A549 treated with CpdA at 1 μM for 4 hours (cell line): ENCODE measurements at places on chromosomes 13 and 19. TPM values are rescaled to one million over a fixed set of nuclear protein-coding genes. Genes with fewer than 3 reads are reported as not detected.

Gene CD33
- 0.08 TPM in 1 of 5 replicates, not detected in the others for total RNA-seq

Gene MISP
- 75.0 to 98.0 TPM (median 94.7 TPM) in 5 replicates for total RNA-seq

Gene SERPINE3
- total RNA-seq = 0.05 TPM in 1 of 5 replicates, not detected in the others

Gene ZNF99
- total RNA-seq = not detected in 5 replicates

Gene CD177
- 0.08 to 0.26 TPM (median 0.11 TPM) in 4 of 5 replicates, not detected in the other for total RNA-seq

Gene GAPDHS
- not detected in 5 replicates for total RNA-seq

Gene GFY
- total RNA-seq = 0.22 to 0.31 TPM (median 0.26 TPM) in 4 of 5 replicates, not detected in the other

Gene ZNF460
- 0.84 to 1.1 TPM (median 0.89 TPM) in 5 replicates for total RNA-seq

Gene ZNF554
- 0.86 to 1.5 TPM (median 0.93 TPM) in 5 replicates for total RNA-seq

Gene PSG1
- total RNA-seq = 0.20 to 0.39 TPM (median 0.24 TPM) in 5 replicates

Gene MEIOSIN
- 0.05 to 0.16 TPM (median 0.06 TPM) in 4 of 5 replicates, not detected in the other for total RNA-seq

Gene PDE4C
- 0.08 to 0.22 TPM (median 0.16 TPM) in 4 of 5 replicates, not detected in the other for total RNA-seq

Gene IGFL3
- total RNA-seq = 0.17 to 0.38 TPM (median 0.24 TPM) in 3 of 5 replicates, not detected in the others

Gene ZNF541
- total RNA-seq = not detected in 5 replicates

Gene KHSRP
- total RNA-seq = 202 to 221 TPM (median 211 TPM) in 5 replicates

Gene CEACAM4
- total RNA-seq = not detected in 5 replicates

Gene SLC10A2
- total RNA-seq = not detected in 5 replicates

Gene SMIM44
- total RNA-seq = not detected in 5 replicates

Gene FARP1
- 8.4 to 10.4 TPM (median 8.7 TPM) in 5 replicates for total RNA-seq

Gene BSPH1
- total RNA-seq = not detected in 5 replicates

Gene SOHLH2
- total RNA-seq = not detected in 5 replicates

Gene HPN
- 0.03 to 0.17 TPM in 2 of 5 replicates, not detected in the others for total RNA-seq

Gene GNG14
- not detected in 5 replicates for total RNA-seq

Gene RAB3A
- 0.63 to 1.1 TPM (median 0.78 TPM) in 5 replicates for total RNA-seq

Gene TBXA2R
- total RNA-seq = 0.54 to 0.91 TPM (median 0.74 TPM) in 5 replicates

Gene WDR88
- not detected in 5 replicates for total RNA-seq

Gene IQCN
- total RNA-seq = 0.31 to 0.59 TPM (median 0.39 TPM) in 5 replicates

Gene ONECUT3
- 0.01 TPM in 2 of 5 replicates, not detected in the others for total RNA-seq

Gene CYP4F2
- 0.07 to 0.49 TPM (median 0.21 TPM) in 4 of 5 replicates, not detected in the other for total RNA-seq

Gene S1PR5
- 1.7 to 2.6 TPM (median 2.3 TPM) in 5 replicates for total RNA-seq

Gene DHDH
- 1.2 to 2.2 TPM (median 1.5 TPM) in 5 replicates for total RNA-seq

Gene ZGLP1
- 0.82 to 3.4 TPM (median 2.0 TPM) in 5 replicates for total RNA-seq

Gene POGLUT2
- total RNA-seq = 5.9 to 7.7 TPM (median 6.9 TPM) in 5 replicates

Gene DKKL1
- total RNA-seq = 0.30 to 0.81 TPM (median 0.47 TPM) in 4 of 5 replicates, not detected in the other

Gene FLT1
- 0.01 TPM in 1 of 5 replicates, not detected in the others for total RNA-seq

Gene IGFL2
- 0.20 to 1.2 TPM (median 0.83 TPM) in 5 replicates for total RNA-seq

Gene TNFRSF19
- total RNA-seq = 2.3 to 3.8 TPM (median 2.9 TPM) in 5 replicates
